ENCODE measurements at places on chromosomes 2 and 18.

- no peak for DNase-seq
These were observed 334.5 kb downstream of the PIK3C3 start for GRCh38 chr18:42289526-42289925.

DNA sequence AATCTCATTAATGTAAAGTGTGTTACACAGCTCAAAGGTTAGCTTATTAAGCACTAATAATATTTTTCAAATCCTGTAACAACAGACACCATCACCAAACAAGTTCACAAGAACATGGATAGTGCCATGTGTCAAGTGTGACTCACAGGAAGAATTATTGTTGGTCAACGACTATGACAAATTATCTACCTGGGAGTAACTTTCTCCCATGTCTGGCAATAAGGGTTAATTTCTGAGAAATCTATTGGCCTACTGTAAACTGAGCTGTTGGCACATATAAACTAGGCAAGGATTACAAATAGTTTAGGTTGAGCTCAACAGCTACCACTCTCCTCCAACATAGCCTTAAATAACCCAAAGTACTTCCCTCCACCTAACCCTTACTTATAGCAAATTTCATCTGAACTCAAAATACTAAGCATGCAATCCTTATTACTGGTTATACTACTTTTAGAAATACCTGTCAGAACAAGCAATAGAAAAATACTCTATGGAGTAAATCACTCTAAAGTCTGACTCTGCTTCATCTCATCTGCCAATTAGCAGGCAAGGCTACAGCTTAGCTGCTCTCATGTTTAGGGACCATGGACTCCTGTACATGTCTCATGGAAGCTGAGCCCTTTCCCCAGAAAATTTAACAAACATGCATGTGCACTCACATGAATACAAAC is 223.0 kb downstream of the NBAS start:
- DNase-seq: no peak

GRCh38 chr2:16485251-16485650 is 180.4 kb downstream of the CYRIA start:
- DNase-seq: no peak

DNA sequence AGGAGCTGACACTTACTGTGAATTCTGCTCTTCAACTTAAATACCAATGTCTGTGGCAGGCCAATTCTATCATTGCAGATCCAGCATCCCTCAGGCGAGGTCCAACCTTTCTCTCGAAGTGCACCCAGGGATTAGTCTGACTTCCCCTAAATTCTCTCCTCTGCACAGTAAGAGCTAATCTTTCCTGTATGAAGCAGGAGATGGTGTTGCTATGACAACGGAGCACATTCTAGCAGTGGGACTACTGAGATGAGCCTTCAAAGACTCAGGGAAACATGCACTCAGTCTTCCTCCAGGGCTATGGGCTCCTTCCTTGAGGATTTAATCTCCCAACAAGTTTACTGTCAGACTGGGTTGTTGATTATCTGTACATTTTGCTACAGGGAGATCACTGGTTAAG is 176.3 kb downstream of the NOL4 start:
- DNase-seq: no peak

DNA sequence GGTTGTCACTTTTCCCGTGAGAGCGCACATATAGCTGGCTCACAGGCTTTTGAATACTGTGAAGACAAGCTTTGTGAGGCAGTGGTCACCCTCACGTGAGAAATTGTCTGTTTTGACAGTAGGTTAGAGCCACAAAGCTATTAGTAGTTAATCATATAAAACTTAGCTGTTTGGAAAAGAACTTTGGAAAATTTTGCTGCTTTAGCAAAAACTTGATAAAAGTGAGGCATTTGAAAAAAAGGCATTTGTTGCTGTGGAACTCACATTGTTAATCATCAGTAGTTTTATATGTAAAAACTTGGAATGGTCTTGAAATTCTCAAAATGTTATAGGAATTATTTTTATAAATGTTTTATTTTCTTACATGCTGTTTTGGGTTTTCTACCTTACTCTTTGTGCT is 22.3 kb downstream of the C2orf74 start:
- DNase-seq: no peak

GRCh38 chr2:64666810-64667438 is 13.2 kb upstream of the SERTAD2 start:
- DNase-seq: no peak

DNA sequence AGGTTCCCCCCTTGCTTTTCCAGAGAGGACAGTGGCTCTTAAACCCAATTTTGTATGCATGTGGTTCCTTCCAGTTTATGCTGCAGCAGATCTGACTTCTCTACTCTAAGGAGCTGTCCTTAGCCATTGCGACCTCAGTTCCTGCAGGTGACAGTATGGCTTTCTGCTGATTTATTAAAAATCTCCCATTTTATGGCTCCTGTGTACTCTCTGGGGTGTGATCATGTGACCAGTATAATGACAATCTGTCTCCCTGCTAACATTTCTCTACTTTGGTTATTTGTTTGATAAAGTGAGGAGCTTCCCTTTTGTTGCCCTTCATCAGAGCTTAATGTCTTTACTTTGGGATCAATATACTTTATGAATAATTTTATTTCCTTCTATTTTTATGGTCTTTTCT is 148.7 kb upstream of the VRK2 start:
- DNase-seq: no peak

DNA sequence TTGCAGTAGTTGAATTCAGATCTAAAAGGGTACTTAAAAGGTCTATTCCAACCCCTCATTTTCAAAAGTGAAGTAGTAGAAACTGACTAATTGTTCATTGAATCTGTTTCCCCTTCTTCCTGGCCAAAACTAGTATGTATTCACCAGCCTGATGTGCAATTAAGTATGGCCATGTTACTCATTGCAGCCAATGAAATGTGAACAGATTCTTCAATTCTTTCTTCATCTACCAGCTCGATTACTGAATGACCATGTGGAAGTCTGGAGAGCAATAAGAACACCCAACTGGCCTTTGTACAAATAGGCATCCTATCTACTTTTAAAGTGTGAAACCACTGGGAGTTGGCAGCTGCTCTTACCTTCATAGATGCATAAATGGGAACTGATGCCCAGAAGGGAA is 449.0 kb upstream of the ID2 start:
- no peak for DNase-seq

DNA sequence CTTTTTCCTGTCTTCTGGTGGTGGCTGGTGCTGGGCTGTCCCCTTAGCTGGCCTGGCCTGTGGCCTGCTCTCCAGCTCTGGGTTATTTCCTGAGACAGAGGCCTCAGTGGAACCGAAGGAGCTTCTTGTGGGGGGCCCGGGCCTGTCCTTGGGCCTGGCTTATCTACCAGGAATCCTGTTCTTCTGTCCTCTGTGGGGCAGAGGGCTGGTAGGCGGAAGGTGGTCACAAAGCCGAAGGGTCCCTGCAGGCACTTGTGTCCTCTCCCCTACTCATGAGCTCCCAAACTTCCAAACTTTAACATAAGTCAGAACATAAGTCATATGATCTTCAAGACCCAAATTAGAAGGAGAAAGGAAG is 74.6 kb upstream of the MCFD2 start:
- DNase-seq: no peak

DNA sequence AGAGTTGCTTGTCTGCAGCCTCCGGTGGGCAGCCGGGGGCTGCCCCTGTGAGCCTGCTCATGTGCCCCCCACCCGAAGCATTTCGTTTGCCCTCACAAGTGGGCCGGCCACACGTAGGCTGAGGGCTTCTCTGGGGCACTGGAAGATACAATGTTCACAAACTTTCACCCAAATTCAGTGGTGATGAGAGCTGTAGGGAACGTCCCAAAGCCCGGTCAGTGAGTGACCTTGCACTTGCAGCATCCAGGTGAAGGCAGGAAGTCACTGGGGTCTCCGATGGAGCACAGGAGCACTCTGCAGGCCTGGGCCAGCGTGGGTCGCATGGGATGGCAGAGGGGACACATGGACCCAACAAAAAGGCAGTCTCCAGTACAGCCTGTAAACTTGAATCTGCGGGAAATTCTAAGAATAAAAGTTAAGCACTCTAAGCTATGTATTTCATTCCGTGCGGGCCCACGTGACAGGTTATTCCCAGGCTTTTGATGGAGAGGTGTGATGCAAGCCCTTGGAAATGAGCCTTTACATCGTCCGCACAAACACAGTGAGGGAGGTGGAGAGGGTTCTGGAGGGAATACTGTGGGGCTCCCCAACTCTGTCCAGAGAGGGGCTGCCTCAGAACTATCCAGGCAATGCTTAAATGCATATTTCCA is 42.5 kb downstream of the CNGA3 start:
- no peak for DNase-seq

DNA sequence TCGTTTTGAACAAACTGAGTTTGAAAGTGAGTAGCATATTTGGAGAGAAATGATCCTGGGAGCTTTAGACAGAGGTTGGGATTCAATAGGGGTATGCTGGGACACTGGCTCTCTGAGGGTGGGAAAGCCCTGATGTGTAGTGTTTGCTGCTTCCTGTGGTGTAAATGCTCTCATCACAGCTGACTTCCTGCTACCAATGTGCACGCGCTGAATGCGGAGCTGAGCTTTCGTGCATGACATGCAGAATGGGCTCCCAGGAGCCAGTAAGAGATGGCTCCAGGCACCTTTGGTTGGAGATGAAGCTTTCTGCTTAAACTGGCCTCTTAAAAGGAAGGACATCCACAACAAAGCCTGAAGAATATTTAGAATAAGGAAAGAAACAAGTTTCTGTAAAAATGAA is 224.1 kb upstream of the CCDC150 start:
- DNase-seq: no peak

DNA sequence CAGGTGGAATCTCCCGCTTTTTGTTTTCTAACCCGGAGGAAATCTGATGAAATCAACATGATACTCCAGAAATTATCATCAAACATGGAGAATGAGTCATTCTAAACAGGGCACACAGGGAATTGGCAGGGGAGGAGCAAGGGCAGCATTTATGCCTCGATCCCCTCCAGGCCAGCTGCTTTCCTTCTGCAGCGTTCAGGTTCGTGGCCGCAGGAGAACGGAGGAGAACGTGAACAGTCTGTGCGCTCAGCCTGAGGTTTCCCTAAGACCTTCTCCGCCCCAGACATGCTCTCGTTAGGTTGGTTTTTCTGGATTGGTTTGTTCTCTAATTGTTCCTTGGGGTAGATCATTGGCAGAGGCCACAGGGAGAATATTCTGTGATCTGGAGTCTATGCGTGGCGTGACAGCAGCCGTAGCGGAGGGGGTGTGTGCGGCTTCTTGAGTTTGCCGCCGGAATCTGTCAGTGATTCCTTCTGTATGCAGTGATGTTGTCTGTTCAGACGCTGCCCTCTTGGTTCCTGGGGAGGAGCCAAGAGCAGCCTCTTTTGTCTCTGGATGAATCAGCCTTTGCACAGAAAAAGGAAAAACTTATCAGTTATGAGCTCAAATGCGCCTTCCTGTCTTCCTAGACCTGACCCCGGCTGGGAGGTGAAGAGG is 75.9 kb downstream of the SH3BP4 start:
- DNase-seq: no peak

DNA sequence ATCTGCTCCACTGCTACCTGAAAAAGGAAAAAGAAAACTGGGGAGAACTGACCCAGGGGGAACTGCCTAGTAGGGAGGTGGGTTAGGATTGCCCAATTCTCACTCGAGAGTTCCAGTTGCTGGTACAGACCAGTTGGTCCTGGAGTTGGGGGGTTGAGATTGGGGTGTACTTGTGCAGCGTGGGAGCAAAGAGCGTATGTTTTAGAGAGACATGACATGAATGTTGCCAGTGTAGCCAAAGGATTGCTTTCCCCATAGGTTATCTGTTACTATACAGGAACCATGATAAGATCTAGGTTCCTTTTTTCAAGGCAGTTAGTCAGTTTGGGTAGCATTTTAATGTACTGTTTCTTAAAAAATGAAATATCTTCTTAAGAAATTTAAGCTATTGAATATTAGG is 68.6 kb downstream of the APLF start:
- no peak for DNase-seq

DNA sequence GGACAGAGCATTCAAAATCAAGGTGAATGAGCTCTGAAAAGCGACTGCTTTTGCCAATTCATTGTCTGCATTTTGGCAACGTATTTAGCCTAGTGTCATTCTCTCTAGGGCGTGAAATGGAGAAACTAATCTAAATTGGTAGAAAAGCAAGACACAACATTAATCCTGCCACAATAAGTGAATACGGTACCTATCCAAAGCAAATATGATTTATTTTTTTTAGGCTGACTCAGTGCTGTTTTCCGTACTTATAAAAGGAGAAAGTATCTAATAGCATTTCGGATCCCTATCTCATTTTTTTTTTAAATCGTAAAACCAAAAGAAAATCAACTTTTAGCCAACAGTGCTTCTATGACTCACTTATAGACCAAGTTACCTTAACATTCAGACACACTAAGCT is 672.5 kb downstream of the LRP1B start:
- DNase-seq: no peak

GRCh38 chr2:178954049-178954448 is 95.9 kb downstream of the CCDC141 start:
- DNase-seq: no peak

DNA sequence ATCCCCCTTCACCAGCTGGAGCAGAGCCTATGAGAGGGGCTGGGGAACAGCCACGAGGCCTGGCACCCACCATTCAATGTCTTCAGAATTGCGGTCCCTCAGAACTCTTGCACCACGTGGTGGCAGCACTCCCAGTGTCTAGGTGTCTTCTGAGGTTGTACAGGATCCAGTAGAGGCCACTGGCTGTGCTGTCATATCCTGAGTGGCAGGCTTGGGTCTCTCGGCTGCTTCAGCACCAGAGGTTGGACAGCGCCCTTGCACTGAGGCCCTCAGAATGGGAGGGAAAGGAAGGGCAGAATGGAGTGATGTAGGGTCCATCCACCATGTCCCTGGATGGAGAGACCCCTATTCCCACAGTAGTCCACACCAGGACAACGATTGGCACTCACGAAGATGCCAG is 112.0 kb upstream of the TEKT4 start:
- DNase-seq: no peak

DNA sequence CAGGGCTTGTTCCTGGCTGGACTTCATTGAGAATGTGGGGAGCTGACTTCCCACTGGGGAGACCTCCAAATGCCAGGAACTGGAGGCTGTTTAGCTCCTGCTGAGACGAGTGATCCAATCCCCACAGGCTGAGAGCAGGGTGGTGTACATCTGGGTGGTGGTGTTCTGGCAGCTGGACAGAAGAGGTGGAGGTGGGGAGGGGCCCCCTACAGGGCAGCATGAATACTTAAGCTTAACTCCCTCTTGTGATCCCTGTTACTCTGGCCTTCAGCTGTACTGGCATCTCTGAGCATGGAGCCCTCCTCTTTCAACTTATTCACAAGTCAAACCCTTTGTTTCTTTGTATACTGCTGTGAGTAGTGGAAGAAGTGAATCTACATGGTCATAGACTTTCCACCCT is 167.8 kb upstream of the LYPD1 start:
- no peak for DNase-seq

DNA sequence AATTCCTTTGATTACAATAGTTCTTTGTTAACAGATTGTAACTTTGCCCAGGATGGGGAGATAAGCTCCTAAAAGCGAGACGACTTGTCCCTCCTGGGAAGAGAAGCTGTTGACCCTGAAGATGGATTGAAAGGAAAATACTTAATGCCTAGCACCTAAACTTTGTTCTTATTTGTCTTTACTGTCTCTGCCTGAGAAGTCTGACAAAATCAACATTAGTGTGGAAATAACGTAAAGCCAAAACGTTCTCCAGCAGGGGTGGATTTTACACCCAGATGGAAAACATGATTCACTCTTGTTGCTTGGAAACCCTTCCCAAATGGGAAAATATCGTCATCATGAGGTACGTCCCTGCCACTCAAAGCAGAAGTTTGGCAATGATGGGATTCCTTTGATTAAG is 450.1 kb downstream of the SLC4A3 start:
- DNase-seq: no peak

- DNase-seq: no peak
These were observed 709 bp downstream of the UGP2 start for GRCh38 chr2:63842149-63843061.
